ENCODE measurements at places on chromosomes 6 and 20.

GRCh38 chr20:11379257-11380011 lies 538.3 kb upstream of the BTBD3 start:
- DNase-seq, result no peak

DNA sequence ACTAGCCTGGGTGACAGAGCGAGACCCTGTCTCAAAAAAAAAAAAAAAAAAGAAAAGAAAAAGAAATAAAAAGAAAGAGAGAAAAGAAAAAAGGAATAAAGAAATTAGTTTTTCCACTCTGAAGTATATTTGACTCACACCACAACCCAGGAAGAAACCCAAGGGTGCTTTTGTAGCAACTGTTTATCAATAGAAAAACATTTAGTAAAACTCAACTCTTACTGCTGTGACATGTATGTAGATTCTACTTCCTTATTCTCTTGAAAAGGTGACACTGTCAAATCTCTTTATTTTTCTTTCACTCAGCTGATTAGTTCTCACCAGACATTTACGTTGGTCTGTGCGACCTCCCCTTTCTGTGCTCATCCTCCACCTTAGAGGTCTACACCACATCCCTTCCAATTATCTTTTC lies 99.9 kb upstream of the SHLD1 start:
- DNase-seq, result no peak

DNA sequence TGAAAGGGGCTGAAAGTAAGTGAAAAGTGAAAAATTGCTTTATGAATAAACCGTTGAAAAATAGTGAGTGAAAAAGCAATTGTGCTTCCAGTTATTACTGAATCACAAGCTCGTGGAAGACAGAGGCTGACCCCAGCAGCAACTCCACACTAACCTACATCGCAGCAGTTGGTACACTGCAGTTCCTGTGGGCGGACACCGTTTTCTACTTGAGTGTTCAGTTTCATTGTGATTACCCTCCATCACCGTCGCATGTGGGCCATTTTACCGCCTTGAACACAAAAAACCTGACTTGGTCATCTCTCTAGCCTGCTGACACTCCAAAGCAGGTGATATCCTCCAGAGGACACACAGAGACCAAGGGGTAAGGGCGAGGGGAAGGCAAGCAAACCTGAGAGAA lies 28.4 kb downstream of the PRDM1 start:
- DNase-seq, result peak; percentile 86

DNA sequence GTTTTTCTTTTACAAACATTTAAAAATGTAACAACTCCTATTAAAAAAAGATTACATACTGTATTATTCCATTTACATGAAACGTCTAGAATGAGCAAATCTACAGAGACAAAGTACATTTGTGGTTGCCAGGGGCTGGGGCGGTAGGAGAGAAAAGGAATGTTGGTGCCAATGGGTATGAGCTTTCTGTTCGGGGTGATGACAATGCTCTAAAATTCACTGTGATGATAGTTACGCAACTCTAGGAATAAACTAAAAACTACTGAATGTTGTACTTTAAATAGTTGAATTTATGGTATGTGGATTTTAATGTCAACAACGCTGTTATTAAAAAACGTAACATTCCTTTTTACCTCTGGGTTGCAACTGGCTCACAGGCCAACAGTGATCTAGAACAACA lies 211.1 kb downstream of the GMDS start:
- DNase-seq, result no peak

DNA sequence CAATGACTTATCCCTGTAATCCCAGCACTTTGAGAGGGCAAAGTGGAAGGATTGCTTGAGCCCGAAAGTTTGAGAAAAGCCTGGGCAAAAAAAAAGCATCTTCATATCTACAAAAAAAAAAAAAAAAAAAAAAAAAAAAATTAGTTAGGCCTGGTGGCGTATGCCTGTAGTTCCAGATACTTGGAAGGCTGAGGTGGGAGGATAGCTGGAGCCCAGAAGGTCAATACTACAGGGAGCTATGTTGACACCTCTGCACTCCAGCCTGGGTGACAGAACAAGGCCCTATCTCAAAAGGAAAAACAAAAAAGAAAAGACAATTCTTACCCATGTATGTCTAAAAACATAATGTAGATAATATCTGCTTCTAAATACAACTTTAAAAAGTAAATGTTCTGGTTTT lies 27.2 kb downstream of the CRISP1 start:
- no peak for DNase-seq

DNA sequence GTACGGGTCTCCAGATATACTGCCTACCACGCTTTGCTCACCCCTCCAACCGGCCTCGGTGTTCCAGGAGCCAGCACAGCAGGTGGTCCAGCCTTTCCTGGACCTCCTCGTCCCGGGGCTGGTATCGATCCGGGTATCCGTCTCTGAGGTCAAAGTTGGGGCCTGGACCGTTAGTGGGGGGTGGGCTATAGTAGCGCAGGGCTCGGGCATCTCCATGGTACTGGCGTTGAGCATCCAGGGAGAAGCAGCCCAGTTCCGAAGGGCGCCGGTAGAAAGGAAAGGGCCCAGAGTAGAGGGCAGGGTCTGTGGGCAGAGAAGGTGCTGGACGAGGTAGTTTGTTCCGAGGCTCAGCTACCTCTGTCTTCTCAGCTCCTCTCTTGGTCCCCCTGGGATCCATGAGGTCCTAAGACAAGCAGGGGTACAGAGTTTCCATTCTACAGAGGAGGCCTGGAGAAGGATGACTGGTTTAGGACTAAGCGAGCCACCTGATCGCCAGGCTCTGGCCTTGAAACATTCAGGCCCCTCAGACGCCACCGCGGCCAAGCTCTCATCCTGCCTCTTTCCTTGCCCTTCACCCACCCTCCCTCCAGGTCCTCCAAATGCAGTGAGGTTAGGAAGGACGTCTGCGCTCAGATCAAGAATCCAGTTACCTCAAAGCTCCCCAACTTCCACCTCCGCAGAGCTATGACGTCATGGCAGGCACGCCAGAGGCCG lies 502 bp downstream of the DXO start:
- peak; percentile 51 for DNase-seq

GRCh38 chr6:127939442-127940066 lies 38.7 kb upstream of the THEMIS start:
- no peak for DNase-seq

- no peak for DNase-seq
Measured at GRCh38 chr6:37109714-37110499, 60.0 kb upstream of the PIM1 start.

- DNase-seq, result no peak
Measured at GRCh38 chr6:134503585-134504281, 185.8 kb upstream of the SGK1 start.

GRCh38 chr20:22901164-22901563 lies 133.9 kb upstream of the SSTR4 start:
- no peak for DNase-seq

- DNase-seq, result no peak
Measured at GRCh38 chr20:20022498-20022897, 5.3 kb downstream of the NAA20 start.

DNA sequence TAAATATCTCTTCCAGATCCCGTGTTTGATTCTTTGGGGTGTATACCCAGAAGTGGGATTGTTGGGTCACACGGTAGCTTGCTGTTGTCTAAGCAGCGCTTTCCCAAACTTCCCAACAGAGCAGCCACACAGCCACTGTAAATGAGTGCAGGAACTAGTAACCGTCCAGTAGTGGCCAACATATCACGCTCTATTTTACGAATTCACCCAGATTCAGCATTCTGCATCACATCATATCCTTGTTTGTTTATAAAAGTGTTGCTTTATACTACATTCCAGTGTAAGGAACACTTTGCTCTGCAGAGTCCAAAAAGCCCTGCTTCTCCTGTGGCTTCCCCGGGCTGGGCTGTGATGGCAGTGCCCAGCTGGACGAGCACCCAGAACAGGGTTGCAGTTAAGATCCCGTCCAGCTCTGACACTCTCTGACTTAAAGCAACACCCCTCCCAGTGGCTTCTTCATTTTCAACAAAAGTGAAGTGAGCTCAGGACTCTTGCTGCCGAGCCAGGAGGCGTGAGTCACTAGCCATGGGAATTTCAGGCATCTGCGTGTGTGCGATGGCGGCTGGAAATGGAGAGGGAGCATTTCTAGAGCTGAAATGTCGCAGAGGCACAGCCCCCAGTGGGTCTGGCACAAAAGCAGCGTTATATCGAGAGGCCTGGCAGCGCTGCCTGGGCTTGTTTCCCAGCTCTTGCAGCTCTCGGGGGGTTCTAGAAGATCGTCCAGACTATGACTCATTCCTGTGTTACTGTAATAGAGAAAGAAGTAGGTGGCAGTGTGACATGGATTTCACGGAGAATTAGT lies 216.3 kb upstream of the ECI2 start:
- no peak for DNase-seq

DNA sequence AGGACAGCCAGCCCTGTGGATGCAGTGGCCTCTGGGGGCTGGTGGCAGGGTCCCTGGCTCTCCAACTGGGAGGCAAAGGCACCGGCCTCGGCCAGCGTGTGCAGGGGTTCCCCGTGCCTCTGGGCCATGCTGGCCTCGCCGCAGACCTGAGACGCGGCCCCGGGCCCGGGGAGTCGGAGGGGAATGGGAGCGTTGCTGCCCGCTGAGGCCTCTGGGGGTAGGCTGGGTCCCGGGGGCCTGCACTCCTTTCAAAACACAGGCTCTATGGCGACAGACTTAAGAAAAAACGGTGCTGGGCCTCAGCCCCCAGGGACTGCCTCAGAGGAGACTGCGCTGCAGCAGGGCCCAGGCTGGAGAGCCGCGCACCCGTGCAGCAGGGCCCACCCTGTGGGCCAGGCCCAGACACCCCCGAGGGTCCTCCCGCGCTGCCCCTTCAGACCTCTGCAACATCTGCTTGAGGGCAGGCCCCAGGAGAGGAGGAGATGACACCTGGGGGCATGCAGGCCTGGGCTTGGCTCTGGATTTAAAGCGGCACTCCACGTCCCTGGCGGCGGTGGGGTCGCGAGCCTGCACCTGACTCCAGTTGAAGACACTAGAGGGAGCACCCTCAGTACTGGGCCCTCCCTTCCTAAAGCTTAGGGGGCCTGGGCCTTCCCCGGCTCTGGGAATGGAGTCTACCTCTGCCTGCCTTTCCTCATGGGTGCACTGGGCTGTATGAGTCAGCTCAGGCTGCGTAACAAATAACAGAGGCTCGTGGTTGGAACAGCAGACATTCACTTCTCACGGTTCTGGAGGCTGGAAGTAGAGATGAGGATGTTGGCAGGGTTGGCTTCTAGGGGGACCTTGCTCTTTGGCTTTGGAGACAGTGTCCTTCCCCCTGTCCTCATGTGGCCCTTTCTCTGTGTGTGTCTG lies 117.4 kb upstream of the RPS6KA2 start:
- no peak for DNase-seq

DNA sequence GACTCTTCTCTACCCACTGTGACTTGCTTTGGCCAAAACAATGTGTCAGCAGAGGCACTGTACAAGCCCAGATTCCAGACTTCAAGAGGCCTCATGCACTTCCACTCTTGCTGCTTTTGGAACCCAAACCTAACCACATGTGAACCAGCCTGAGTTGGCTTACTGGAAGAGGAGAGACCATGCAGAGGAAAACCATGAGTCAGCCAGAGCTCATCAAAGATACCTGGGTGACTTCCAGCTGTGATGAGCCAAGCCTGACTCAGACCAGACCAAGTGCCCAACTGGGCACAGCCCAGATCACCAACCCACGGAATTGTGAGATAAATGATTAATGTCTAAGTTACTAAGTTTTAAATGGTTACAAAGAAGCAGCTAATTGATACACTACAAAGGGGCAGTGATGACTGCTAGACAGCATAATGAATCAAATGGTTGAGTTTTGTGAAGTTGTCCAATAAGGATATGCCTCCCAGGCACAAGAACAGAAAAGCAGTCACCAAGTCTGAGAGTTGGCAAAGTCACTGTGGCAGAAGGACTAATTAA lies 16.2 kb upstream of the BEND6 start:
- no peak for DNase-seq

- DNase-seq, result no peak
Measured at GRCh38 chr6:150336299-150336698, 32.5 kb upstream of the IYD start.

DNA sequence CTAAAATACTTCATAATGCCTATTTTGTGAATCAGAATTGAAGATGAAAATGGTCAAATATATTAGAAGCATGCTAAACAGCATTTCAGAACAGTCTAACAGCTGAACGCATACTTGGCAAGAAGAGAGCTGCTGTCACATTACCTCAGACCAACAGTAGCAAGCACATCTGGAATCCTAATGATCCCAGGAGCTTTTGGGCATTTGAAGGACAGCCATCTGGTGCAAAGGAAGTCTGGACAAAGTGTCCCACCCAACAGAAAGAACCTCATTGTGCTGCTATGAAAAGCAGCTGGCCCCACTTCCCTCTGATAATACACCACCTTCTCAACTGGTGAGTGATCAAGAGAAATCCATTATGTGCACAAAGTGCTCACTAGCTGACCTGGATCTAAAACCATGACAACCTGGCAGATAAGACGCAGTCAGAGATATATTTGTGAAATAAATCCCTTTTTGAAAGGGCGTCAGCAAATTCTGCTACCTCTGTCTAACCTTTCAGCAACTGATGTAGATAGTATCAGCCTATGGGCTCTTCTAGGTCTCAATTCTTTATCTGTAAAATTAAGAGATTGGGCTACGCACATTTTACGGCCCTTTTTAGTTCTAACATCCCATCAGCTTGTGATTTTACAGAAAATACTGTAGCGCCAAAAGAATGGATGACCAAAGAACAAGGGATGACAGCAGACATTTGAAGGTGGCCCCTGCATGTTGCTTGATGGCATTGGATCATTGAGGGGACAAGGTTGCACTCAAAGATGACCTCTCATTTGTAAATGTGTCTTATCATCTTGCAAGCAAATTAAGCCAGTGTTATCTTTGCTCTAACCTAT lies 78.7 kb downstream of the SGK1 start:
- DNase-seq, result no peak

DNA sequence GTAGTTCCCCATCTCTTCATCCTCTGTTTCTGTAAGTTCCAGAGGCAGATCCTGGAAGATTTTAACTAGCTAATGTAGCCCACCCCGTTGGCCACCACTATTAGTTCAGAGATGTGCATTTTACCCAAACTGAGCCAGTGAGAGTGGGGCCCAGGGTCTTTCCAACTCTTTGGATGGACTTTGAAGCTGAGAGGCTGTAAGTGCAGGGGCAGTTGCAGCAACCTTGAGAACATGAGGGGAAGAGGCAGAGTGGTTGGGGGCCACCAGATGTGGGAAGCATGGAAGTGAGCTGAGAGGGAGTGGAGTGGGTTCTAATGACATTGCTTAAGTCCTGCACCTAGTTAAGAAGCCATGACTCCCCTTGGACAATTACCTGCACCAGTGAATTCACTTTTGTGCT lies 72.2 kb downstream of the CDH26 start:
- DNase-seq, result no peak

DNA sequence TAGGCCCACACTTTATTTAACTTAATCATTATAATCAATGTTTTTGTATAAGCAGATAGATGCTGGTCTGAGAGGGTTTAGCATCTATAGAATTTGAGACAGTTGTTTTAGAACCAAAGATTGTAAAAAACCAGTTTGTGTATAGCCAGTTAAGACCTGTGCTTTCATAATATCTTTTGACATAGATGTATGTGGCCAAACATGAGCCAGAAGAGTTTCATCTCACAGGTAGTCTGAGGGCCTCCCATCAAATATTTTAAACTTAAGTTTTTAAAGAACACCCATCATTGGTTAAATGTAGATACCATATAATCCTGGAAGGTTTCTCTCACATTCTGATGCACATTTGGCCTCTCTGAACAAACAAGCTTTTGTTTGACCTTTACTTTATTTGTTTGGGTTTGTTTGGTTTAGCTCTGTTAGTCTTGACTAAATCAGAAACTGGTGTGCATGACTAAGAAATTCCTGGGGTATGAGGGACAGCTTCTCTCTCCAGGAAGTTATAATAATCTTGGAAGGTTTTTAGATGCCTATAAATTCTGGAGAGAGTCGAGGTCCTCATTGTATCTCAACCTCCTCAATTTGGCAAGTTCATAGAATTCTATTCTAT lies 58.0 kb upstream of the TMEM200A start:
- no peak for DNase-seq
